ENCODE measurements at places on chromosomes 12 and 14.

DNA sequence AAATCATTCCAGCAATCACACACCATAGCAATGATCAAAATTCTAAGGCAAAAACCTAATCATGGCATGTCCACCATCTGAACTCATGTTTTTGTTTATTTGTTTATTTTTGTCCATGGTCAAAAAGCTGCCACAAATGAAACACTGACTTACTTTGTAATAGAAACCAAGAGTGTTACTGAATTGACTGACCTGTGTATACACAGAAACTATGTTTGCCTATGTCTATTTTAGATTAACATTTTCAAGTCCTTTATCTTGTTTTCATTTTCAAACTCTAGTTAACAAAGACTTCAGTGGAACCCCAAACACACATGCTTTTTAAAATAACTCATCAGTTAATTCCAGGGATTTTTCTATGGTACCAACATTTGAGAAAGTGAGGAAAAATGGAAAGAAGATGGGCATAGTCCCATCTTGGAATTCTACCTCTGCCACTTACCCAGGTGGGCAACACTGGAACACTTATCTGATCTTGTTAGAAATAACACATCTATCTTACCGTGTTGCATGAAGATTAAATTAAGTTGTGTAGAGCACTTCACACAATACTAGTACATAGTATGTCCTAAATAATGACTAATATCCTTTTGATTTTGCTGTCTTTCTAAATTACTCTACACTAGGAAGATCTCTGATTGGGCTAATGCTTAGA, 6.4 kb downstream of the LUM start:
- no peak for DNase-seq

- DNase-seq, result no peak
Measured at GRCh38 chr14:30270200-30271161, 288.5 kb upstream of the G2E3 start.

- DNase-seq, result no peak
Measured at GRCh38 chr12:116153113-116153512, 124.4 kb downstream of the MED13L start.

DNA sequence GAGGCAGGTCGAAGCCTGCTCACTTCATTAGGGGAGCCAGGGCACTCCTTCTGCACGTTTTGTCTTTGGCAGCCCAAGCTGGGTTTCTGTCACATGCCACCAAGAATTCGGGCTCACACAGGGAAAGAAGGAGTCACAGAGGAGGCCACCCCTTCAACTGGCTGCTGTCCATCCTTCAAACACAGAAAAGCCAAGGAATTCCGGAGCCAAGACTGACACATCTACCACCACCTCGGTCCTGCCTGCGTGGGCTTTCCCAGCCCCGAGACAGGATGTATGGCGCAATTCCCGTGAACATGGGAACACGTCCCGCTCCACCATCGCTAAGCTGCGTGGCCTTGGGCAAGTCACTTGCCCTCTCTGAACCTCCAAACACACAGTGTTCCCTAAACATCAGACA, 70.4 kb downstream of the NCOR2 start:
- DNase-seq, result no peak

- peak; percentile 77 for DNase-seq
Measured at GRCh38 chr12:106074706-106075392, 63.9 kb downstream of the NUAK1 start.

DNA sequence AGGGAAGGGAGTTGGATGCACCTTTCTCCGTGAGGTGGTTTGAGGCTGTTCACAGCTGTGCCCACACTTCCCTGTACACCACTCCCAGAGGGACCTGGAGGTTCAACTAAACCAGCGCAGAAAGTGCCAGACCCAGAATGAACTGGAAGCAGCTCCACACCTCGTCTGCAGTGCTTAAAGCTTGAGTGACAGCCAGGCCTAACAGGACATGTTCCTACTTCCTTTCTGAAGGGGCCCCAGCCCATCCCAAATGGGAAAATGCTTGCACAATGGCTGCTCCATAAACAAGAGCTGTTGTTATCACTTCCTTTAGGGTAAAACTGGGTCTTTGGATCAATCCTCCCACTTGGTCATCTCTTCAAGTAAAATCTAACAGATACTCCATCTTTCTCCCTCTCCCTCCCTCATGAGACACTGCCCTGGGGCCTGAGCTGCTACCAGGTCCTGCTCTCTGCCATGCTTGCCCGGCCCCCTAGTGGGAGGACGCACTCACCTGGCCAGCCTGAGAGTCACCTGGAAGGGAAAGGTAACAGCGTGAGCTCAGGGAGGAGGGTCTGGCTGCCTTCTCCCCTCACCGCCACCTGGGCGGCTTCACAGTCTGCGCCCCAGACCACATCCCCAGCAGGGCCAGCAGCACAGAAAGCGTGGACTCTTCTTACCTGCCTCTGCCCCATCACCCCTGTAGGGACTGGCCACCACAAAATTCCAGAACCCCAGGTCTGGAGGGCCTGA, 33.5 kb downstream of the ISCA2 start:
- no peak for DNase-seq

- DNase-seq, result no peak
Measured at GRCh38 chr12:459430-460258, at the start of gene B4GALNT3. TSS of gene B4GALNT3 (plus strand) at chr12:459939. CDS start at chr12:460377, 438 bp downstream.

DNA sequence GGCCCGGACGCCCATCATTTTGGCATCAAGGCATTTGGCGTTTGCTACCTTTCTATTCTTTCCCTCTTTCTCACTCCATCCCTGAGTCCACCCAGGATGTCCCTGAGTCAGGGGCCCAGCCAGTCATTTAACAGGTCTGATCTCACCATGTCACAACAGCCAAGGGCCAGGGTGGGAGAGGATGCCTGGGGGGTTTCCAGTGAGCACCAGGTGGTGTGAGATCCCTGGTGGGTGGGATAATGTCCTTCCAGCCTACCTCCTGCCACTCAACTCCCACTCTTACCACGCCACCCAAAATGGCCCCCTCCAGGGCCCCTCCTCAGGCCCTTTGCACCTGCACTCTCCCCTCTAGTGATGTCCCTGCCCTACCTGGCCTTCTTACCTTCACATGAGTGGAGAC, 310.8 kb downstream of the BCL11B start:
- no peak for DNase-seq

GRCh38 chr12:71164568-71165197, 6.9 kb upstream of the TSPAN8 start:
- no peak for DNase-seq

GRCh38 chr14:57150449-57150848, 118.3 kb downstream of the EXOC5 start:
- DNase-seq, result no peak

DNA sequence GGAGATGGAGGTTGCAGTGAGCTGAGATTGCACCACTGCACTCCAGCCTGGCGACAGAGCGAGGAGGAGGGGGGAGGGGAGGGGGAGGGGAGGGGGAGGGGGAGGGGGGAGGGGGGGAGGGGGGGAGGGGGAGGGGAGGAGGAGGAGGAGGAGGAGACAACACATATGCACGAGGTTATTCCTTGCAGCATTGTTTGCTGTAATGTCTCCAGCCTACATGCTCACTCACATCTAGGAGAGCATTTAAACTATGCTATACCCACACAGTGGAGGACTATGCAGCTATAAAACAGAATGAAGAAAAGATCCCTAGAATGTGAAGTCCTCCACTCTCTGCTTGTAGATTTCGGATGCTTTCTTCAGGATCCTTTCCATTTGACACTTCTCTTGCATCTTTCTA, 3.5 kb upstream of the HIGD1C start:
- no peak for DNase-seq

DNA sequence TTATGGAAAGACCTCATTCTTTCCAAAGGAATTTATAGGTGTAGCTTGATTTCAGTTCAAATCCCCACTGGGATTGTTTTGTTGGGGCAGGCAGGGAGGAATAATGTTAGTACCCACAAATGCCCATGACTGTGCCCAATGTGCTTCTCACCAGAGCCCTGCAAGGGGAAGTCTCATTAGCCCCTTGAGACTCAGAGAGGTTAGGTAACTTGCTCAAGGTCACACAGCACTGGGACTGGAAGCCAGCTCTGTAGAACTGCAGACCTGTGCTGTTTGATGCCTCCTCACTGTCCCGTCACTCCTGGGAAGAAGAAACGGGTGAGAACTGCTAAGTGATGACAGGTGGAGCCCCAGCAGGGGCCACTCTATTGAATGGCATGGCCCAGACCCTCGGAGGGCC, 8.9 kb downstream of the ANKRD9 start:
- no peak for DNase-seq

- no peak for DNase-seq
Measured at GRCh38 chr12:2793561-2793960, 1.2 kb upstream of the FKBP4 start.

DNA sequence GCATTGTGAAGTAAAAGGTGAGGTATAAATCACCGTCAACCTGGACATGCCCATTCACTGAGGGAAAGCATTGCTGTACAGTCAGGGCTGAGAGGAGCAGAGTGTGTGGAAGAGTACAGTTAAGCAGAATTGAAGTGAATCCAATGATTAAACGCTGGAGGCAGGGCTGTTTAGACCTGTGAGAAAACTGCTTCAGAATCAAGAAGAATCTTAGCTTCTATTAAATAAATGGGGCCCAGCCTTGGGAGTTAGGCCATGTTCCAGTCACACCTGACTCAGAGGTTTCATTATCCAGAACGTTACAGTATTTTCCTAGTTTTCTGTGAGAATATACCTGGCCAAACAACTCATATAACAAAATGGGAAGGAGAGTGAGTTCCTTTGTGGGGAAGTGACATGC, 86.9 kb downstream of the ATP23 start:
- DNase-seq, result no peak

DNA sequence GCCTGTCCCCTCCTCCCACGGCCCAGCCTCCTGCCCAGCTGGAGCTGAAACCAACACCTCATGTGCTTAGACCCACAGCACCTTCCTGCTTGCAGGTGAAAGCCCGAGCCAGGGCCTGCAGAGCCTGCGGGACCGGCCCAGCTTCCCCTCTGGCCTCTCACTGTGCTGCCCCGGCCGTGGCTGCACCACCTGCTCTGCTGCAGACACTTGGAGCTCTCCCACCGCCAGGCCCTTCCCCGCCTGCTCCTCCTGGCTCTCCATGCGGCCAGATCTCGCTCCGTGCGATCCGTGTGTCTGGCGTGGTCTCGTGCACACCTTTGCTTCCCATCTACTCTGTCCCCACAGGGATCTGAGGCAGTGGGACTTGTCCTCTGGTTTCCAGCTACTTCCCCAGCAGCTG, 72.2 kb upstream of the FBRSL1 start:
- DNase-seq, result no peak

GRCh38 chr12:104792570-104792969, 165.5 kb downstream of the SLC41A2 start:
- no peak for DNase-seq

DNA sequence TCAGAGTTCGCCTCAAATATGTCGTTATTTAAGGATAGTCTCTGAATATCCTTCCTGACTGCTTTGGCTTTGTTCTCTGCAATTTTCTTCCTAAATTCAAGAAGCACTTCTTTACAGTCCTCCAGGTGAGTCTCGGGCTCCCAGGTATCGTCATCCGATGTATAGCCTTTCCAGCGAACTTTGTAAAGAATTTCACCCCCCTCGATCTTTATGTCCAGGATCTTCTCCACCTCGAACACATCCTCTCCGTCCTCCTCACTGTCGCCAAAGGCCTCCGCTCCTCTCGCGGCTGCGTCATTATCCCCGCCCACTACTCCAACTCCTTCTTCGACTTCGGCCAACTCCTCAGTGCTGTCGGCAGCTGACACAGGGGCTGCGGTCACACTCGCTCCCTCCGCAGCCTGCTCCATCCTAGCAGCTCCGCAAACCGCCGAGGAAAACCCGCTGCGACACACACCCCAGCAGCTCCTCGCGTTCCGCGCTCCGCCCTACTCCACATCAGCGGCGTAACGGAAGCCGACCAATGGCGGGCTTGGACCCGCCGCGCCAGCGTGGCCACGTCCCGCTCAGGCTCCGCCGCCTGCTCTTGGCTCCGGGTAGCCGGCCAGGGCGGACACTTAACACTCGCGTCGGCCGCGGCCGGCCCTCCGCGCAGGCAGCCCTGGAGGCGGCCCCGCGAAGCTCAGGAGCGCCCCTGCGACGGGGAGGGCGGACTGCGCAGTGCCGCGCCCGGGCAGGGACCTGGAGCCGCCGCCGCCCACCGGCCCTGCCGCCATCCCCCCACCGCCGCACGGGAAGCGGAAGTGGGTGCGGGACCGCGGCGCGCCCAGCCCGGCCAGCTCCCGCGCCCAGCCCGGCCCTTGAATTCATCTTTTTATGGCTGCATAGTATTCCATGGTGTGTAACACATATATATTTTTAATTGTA, 4.1 kb downstream of the CD163L1 start:
- DNase-seq, result no peak

- DNase-seq, result no peak
Measured at GRCh38 chr14:76322594-76323220, 53.2 kb upstream of the ESRRB start.

GRCh38 chr14:68362846-68363245, 430.0 kb downstream of the ZFP36L1 start:
- no peak for DNase-seq

- DNase-seq, result no peak
Measured at GRCh38 chr12:121926874-121927706, 8.7 kb downstream of the CFAP251 start.

DNA sequence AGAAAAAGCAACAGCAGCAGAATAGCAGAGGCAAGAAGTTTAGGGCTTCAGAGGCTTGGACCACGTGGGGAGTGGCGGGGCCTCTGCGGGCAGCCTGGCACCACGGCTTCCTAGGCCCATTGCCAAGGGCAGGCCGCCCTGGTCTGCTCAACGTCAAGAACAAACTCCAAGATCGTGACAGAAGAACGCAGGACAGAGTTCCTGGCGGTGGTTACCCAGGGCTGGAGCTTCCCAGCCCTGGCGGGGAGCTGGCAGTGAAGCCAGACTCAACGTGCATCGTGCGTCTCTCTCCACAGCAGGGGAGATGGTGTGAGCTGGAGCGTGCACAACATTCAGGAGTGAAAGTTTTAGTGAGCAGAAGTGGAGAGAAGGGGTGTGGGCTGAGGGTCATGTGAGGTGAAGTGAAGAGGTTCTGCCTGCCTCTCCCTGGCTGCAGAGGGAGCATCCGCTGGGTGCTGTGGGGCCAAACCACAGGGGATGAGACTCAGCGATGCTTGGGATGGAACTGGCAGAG, 13.9 kb upstream of the CACNA2D4 start:
- DNase-seq, result no peak

DNA sequence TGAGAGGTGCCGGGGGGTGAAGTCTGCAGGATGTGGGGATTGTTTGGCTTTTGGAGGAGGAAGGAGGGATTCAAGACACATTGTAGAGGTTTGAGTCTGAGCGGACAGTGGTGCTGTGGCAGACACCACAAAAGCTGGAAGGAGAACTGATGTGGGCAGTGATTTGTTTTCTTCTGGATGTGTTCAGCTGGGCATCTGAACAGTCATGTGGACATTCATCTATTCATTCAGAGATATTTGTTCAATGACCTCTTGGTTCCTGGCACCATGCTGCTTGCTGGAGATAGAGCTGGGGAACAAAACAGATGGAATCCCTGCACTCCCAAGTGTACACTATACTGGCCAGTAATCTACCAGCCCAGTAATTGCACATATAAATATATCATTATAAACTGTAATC, 64.0 kb downstream of the PTPN11 start:
- no peak for DNase-seq

Measured in vagina (tissue), 2 donors.